Calu3 (cell line): ENCODE measurements at places on chromosomes 2 and 18. TPM values are rescaled to one million over a fixed set of nuclear protein-coding genes. Genes with fewer than 3 reads are reported as not detected.
A peak's percentile ranks its signal among the peaks of the same experiment; 100 is the strongest.

GRCh38 chr18:6366776-6367175 is 47.9 kb downstream of the L3MBTL4 start:
- H3K27me3 ChIP-seq, result peaks cover 27% of the 10 kb centered on the region
- H3K4me3 ChIP-seq, result no peak overlapping the region
- no peak for DNase-seq

Gene ACVR2A
- total RNA-seq, result 12.5 and 14.8 TPM in 2 replicates

- H3K27me3 ChIP-seq, result peaks cover 78% of the 10 kb centered on the region
- H3K27ac ChIP-seq, result no peak overlapping the region
- no peak overlapping the region for H3K4me3 ChIP-seq
- H3K4me1 ChIP-seq, result no peaks in the 10 kb centered on the region
- DNase-seq, result no peak
Observed at GRCh38 chr2:241038374-241039180, 40.2 kb downstream of the SNED1 start.

GRCh38 chr2:204849892-204850291 is 304.6 kb downstream of the PARD3B start:
- no peaks in the 10 kb centered on the region for H3K4me1 ChIP-seq
- no peaks in the 10 kb centered on the region for H3K27me3 ChIP-seq
- H3K36me3 ChIP-seq, result no peaks in the 10 kb centered on the region
- no peak overlapping the region for H3K27ac ChIP-seq
- no peak overlapping the region for H3K4me3 ChIP-seq
- peak; percentile 34 for DNase-seq

- DNase-seq, result no peak
- H3K4me3 ChIP-seq, result no peak overlapping the region
- H3K36me3 ChIP-seq, result no peaks in the 10 kb centered on the region
- H3K27me3 ChIP-seq, result peaks cover 90% of the 10 kb centered on the region
Observed at GRCh38 chr2:235238537-235238936, 255.3 kb upstream of the AGAP1 start.

Gene RTP5
- not detected in 2 replicates for total RNA-seq

DNA sequence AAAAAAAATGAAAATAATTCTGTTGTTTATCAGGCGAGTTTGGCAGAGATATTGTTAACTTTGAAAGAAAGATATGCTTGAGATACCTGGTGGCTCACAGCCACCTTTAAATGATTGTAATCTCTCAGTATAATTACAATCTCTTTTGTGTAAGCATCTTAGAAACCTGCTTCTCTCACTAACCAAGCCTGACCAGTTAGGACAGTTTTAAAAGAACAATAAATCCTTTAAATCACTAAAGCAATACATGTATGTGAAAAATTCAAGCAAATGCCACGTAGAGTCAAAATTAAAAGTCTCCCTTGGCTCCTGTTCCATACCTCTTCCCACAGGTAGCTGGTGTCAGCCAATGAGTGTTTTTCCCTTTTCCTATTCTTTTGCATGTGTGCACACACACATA is 15.7 kb upstream of the SGPP2 start:
- no peaks in the 10 kb centered on the region for H3K4me1 ChIP-seq
- H3K4me3 ChIP-seq, result no peak overlapping the region
- no peak for DNase-seq
- no peak overlapping the region for H3K27ac ChIP-seq

GRCh38 chr18:32310774-32311173 is 120.9 kb downstream of the MEP1B start:
- no peak for DNase-seq
- no peaks in the 10 kb centered on the region for H3K36me3 ChIP-seq
- H3K27me3 ChIP-seq, result no peaks in the 10 kb centered on the region

- no peak for DNase-seq
- H3K27me3 ChIP-seq, result no peaks in the 10 kb centered on the region
- peak overlapping the region; percentile 39 for H3K27ac ChIP-seq
- no peak overlapping the region for H3K4me3 ChIP-seq
- peaks cover 20% of the 10 kb centered on the region for H3K36me3 ChIP-seq
Observed at GRCh38 chr2:85017411-85018048, 46.6 kb downstream of the KCMF1 start.

Gene GALR1
- not detected in 2 replicates for total RNA-seq

GRCh38 chr18:5895299-5895875 is at the start of gene TMEM200C:
Gene TMEM200C (minus strand): TSS chr18:5895522. CDS start chr18:5892063, 3,459 bp downstream.
- no peak within 1 kb of the TSS for H3K4me3 ChIP-seq
- peaks cover 7% of the 10 kb centered on the region for H3K4me1 ChIP-seq
- H3K27me3 ChIP-seq, result peaks cover 15% of the 10 kb centered on the region
- DNase-seq, result no peak
- H3K27ac ChIP-seq, result no peak within 1 kb of the TSS

- H3K36me3 ChIP-seq, result peaks cover 58% of the 10 kb centered on the region
- H3K27ac ChIP-seq, result peak overlapping the region; percentile 88
- H3K4me3 ChIP-seq, result peak overlapping the region; percentile 55
- peak; percentile 31 for DNase-seq
Observed at GRCh38 chr2:187541086-187542085, 12.8 kb downstream of the TFPI start.

DNA sequence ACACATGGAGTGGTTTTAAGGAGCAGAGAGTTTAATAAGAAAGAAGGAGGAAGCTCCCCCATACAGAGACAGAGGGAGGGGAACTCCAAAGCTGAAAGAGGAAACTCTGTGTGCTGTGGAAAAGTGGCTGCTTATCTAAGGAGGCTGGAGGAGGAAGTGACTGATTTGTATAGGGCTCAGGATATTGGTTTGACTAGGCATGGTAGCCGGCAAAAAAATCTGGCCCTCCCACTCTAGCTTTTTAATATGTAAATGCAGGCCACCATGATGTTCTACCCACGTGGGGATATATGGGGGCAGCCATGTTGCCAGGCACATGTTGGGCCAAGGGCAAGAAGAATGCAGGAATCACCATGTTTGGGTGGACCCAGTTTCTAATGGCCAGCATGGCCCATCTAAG is 64.3 kb downstream of the HNMT start:
- H3K27ac ChIP-seq, result no peak overlapping the region
- H3K27me3 ChIP-seq, result no peaks in the 10 kb centered on the region
- H3K4me1 ChIP-seq, result no peaks in the 10 kb centered on the region
- H3K4me3 ChIP-seq, result no peak overlapping the region
- DNase-seq, result no peak
- H3K36me3 ChIP-seq, result no peaks in the 10 kb centered on the region

- H3K27ac ChIP-seq, result no peak overlapping the region
- no peak for DNase-seq
- no peak overlapping the region for H3K4me3 ChIP-seq
- no peaks in the 10 kb centered on the region for H3K4me1 ChIP-seq
Observed at GRCh38 chr2:182447863-182448262, 21.0 kb upstream of the PDE1A start.

DNA sequence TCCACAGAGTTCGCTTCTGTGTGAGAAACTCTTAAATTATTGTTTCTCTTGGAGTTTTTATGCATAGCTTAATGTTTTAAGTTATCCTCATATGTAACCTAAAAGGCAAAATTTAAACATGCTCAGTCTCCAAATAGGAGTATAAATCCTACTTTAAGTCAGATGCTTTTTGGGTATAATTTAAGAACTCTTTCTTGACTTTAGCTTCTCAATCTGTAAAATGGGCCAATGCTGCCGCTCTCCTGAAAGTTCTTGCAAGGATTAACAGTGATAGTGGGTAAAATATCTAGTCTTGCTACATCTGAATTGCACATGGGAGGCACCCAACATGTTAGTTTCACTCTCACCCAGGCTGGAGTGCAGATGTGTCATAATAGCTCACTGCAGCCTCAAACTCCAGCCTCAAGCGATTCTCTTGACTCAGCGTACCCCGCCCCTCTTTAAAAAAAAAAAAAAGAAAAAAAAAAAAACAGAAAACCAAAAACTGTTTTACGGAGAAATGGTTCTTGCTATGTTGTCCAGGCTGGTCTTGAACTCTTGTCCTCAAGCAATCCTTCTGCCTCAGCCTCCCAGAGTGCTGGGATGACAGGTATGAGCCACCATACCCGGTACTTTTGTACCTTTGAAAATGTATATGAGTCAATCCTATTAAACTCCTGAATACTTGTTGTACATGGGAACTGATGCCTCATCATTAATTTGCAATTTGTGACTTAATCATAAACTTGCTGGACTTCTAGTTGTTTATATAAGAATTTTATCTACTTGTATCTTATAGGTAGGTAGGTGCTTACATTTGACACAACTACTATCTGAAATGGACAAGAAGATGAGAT is 1.8 kb downstream of the FBXO48 start:
- no peak overlapping the region for H3K4me3 ChIP-seq
- no peak for DNase-seq
- H3K27me3 ChIP-seq, result no peaks in the 10 kb centered on the region
- no peak overlapping the region for H3K27ac ChIP-seq
- H3K4me1 ChIP-seq, result peaks cover 20% of the 10 kb centered on the region
- H3K36me3 ChIP-seq, result peaks cover 23% of the 10 kb centered on the region

GRCh38 chr18:3044931-3045698 is 32.2 kb upstream of the LPIN2 start:
- peak overlapping the region; percentile 62 for H3K27ac ChIP-seq
- no peaks in the 10 kb centered on the region for H3K27me3 ChIP-seq
- H3K4me3 ChIP-seq, result peak overlapping the region; percentile 34
- H3K4me1 ChIP-seq, result peaks cover 38% of the 10 kb centered on the region

- H3K4me3 ChIP-seq, result no peak overlapping the region
- no peak for DNase-seq
- H3K27ac ChIP-seq, result no peak overlapping the region
Observed at GRCh38 chr2:30425326-30425725, 21.7 kb upstream of the LCLAT1 start.

DNA sequence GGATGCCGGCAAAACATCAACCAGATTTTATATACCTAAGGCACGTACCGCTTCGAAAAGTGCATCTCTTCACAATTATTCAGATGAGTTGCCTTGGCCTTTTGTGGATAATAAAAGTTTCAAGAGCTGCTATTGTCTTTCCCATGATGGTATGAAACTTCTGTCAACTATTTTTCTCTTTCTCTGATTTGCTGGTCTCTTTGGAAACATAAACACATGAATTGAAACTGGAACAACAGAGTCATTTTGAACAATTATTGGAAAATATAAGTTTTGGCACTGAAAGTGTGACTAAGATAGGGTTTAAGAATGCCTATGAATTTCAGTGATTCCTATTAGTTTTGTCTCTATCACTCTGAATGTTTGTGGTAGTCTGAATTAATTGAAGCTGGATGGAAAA is 109.9 kb downstream of the DPP4 start:
- H3K4me3 ChIP-seq, result no peak overlapping the region
- DNase-seq, result no peak
- H3K4me1 ChIP-seq, result no peaks in the 10 kb centered on the region
- no peak overlapping the region for H3K27ac ChIP-seq

Gene ANXA4
- total RNA-seq, result 1,439 and 1,638 TPM in 2 replicates

GRCh38 chr18:13381944-13382365 is 163.4 kb downstream of the LDLRAD4 start:
- peaks cover 5% of the 10 kb centered on the region for H3K36me3 ChIP-seq
- H3K4me1 ChIP-seq, result peaks cover 17% of the 10 kb centered on the region
- no peaks in the 10 kb centered on the region for H3K27me3 ChIP-seq
- H3K27ac ChIP-seq, result peak overlapping the region; percentile 68
- peak; percentile 53 for DNase-seq

- no peaks in the 10 kb centered on the region for H3K4me1 ChIP-seq
- H3K27ac ChIP-seq, result no peak overlapping the region
- no peak for DNase-seq
- H3K4me3 ChIP-seq, result no peak overlapping the region
Observed at GRCh38 chr18:68314403-68314802, 400.5 kb downstream of the TMX3 start.

Gene CIB4
- total RNA-seq, result not detected in 2 replicates

DNA sequence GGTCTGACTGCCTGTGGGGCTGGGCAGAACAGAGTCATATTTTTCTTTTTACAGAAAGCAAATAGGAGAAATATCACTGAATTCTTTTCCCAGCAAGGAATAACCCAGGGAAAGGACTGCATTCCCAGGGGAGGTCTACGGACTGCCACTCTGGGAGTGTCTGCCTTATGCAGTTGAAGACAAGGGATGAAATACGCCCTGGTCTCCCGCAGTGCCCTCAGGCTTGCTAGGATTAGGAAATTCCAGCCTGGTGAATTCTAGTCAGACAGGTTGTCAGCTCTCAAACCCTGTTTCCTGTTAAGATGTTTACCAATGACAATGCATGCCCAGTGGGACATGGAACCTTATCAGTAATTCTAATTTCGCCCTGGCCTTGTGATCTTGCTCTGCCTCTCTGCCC is 30.3 kb upstream of the PDK1 start:
- H3K36me3 ChIP-seq, result no peaks in the 10 kb centered on the region
- H3K4me1 ChIP-seq, result peaks cover 25% of the 10 kb centered on the region
- peak; percentile 64 for DNase-seq
- H3K4me3 ChIP-seq, result peak overlapping the region; percentile 3

- H3K27ac ChIP-seq, result peak overlapping the region; percentile 46
- DNase-seq, result peak; percentile 56
- H3K36me3 ChIP-seq, result peaks cover 46% of the 10 kb centered on the region
- peak overlapping the region; percentile 81 for H3K4me3 ChIP-seq
- peaks cover 16% of the 10 kb centered on the region for H3K27me3 ChIP-seq
- peaks cover 40% of the 10 kb centered on the region for H3K4me1 ChIP-seq
Observed at GRCh38 chr2:10449838-10450691, 1.9 kb upstream of the ODC1 start.
